Urinary bladder (tissue), 4 donors: ENCODE measurements at places on chromosomes 2 and 18. TPM values are rescaled to one million over a fixed set of nuclear protein-coding genes. Genes with fewer than 3 reads are reported as not detected.

Gene EGR4
- total RNA-seq, result not detected

Gene MTA3
- 62.3 TPM for total RNA-seq

Gene TTR
- total RNA-seq, result not detected

Gene MRPL19
- total RNA-seq, result 51.4 TPM
